ENCODE measurements at places on chromosomes 1 and 21.

DNA sequence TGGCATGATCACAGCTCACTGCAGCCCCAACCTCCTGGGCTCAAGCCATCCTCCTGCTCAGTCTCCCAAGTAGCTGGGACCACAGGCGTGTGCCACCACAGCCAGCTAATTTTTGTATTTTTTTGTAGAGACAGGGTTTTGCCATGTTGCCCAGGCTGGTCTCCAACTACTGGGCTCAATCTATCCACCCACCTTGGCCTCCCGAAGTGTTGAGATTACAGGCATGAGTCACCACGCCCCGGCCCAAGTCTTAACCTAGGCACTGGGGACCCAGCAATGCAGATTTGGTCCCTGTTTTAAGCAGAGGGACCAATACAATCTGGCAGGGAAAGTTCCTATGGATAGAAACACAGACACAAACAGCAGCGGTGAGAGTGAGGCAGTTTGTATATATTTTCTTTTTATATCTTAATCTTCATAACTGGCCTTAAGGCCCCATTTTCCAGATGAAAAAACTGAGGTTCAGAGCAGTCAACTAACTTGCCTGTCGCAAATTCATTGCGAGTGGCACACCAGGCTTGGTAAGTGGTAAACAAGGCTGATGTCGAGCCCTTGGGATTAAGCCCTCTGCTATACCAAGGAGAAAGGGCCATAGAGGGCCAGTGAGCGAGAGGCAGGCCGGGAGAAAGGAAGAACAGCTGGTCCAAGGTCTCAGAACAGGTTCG, 77.8 kb upstream of the TINAGL1 start:
- no peak for DNase-seq

GRCh38 chr21:33801424-33802405, 113.9 kb downstream of the ATP5PO start:
- peak; percentile 35 for DNase-seq

GRCh38 chr21:43211760-43212115, 42.9 kb downstream of the CRYAA start:
- no peak for DNase-seq

DNA sequence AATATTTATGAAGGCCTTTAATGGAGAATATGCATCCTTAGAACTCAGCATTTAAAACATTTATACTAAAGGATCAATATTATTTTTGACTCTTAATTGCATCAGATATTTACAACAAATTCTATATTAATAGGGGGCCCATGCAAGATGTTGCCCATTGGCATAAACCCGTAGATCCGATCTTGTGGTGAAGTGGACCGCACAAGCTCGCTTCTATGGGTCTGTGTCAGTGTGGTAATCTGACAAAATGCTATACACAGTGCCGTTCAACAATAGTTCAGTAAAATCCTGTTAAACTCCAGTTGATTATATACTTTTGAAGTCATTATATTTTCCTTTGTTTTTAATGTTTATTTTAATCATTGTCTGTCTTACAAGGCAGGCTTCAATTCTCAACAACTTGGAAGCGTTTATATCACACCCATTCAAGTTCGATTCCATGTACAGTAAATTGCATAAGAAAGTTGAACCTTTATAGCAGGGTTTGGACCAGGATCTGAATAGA, 809.2 kb downstream of the USP25 start:
- no peak for DNase-seq

GRCh38 chr1:6517435-6517851, 26.0 kb upstream of the PLEKHG5 start:
- DNase-seq: no peak

DNA sequence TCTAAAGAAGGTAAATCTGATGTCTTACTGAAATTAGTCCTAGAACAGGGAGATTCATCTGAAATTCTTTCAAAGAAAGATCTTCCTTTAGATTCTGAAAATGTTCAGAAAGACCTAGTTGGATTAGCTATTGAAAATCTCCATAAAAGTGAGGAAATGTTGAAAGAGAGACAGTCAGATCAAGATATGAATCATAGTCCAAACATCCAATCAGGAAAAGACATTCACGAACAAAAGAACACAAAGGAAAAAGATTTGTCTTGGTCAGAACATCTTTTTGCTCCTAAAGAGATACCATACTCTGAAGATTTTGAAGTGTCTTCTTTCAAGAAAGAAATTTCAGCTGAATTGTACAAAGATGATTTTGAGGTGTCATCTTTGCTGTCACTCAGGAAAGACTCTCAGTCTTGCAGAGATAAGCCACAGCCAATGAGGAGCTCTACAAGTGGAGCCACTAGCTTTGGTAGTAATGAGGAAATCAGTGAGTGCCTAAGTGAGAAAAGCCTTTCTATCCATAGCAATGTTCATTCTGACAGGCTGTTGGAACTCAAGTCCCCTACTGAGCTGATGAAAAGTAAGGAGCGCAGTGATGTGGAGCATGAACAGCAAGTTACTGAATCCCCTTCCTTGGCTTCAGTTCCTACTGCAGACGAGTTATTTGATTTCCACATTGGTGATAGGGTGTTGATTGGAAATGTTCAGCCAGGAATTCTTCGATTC, 61.6 kb upstream of the QSOX1 start:
- DNase-seq: no peak

DNA sequence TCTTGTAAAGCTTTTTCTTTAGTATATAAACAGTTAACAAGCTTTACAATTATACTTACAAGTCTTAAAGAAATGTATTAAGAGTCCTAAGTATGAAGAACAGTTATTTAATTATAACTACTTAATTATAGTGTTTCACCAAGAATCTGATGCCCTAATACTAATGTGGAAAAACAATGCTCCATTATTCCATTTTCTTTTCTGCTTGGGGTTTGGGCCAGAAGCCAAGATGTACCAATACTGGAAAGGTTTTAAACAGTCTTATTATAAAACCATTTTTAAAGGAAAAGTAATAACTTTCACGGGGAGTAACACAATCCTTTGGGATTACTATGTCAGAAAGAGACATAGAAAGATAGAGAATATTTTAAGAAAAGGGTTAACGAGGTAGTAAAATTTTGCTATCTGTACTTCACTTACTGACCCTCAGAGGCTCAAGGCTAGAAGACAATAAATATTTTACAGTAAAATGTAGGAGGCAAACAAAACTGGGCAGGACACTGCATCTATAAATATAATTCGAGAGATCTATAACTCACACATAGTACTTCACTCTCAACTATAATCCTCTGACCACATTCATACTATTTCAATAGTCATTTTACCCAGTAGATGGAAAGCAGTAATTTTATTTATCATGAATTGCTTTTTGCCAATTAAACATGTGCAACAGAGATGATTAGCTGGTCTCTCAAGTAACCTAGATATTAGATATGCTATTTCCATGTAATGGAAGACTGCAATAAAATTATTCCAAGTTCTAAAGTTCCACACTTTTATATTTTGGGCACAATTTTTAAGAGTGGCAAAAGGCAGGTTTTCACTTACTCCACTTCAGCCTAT, 63.9 kb downstream of the LTN1 start:
- DNase-seq: no peak

GRCh38 chr1:219399446-219399845, 213.5 kb downstream of the ZC3H11B start:
- no peak for DNase-seq

- peak; percentile 19 for DNase-seq
Observed at GRCh38 chr1:160104486-160104885, 6.1 kb upstream of the IGSF8 start.

- DNase-seq: peak; percentile 53
Observed at GRCh38 chr1:16183179-16183578, 27.3 kb upstream of the EPHA2 start.

- DNase-seq: no peak
Observed at GRCh38 chr1:220655509-220655908, 34.7 kb upstream of the C1orf115 start.

DNA sequence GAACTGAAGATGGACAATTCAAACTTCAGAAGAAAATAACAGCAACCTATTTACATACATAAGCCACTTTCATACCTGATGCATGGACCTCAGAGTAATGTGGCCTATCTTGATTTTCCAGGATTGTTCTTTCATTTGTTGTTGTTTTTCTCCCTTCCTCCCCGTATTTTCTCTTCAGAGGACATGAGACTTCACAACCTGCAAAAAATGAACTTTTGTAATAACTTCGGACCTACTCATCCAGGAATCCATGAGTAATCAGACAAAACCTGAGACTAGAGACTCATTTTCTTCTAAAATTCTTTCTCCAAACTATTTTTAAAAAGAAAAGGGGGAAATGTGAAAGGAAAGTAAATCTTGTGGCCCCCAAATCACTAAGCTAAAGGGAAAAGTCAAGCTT, 17.6 kb upstream of the PLA2G5 start:
- no peak for DNase-seq

DNA sequence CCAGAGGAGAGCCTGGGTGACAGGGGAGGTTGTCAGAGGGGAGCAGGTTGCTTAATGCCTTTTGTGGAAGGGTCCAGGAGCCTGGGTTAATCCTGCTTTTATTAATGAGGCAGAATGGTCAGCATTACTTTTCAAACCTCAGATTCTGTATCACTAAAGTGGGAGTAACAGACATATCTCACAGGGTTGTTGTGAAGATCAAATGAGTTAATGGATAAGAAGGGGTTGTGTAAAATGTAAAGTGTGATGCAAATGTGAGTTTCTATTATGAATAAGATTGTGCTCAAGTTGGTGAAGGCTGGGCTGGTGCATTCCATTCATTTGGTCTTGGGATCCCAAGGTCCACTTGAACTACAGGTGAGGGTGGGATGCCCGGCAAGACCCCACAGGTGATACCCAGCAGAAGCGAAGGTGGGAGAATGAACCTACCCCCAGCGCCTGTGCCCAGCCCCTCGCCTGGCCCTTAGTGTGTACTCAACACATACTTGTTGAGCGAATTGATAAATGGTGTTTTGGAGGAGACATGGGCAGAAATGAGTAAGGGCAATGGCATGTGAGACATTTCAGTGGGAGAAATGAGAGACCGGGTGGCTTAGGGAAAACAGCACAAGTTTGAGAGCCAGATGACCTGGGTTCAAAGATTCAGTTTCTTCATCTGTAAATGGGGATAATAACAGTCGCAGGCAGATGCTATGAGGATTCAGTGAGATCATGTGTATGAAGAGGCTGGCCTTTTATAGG, 6.2 kb downstream of the SLC26A9 start:
- no peak for DNase-seq

DNA sequence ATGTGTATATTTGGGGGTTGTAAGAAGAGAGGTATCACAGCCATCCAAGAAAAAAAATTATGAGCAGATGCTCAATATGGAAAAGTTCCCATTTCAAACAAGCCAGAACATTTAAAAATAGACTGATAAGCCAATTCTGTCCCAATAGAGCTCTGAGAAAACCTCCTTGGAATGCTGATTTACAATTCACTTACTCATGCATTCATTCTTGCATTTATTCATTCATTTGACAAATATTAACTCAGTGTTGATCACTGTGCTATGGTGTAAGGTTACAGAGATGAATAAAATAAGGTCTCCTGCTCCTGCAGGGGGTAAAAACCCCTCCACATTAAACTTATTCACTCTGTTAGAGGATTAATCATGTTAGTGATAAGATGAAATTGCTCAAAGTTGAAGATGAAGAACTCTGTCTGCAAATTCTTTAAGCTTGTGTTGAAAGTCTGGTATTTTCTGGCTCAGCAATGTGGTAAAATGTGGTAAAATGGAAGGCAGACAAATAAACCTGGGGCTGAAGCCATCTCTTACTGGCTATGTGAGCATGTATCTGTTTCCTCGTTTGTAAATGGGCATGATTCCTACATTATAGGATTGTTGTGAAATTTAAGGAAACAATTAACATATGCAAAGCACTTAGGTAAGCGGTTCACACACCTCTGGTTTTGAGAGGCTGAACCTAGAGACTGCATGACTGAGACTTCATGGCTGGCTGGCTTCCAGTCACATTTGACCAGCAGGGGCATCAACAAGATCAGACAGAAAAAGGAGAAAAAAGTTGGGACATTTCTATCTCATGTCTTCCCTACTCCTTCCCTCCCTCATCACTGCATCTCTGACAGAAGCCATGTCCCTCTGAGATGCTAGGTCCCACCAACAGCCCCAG, 45.0 kb upstream of the DAB1 start:
- no peak for DNase-seq

DNA sequence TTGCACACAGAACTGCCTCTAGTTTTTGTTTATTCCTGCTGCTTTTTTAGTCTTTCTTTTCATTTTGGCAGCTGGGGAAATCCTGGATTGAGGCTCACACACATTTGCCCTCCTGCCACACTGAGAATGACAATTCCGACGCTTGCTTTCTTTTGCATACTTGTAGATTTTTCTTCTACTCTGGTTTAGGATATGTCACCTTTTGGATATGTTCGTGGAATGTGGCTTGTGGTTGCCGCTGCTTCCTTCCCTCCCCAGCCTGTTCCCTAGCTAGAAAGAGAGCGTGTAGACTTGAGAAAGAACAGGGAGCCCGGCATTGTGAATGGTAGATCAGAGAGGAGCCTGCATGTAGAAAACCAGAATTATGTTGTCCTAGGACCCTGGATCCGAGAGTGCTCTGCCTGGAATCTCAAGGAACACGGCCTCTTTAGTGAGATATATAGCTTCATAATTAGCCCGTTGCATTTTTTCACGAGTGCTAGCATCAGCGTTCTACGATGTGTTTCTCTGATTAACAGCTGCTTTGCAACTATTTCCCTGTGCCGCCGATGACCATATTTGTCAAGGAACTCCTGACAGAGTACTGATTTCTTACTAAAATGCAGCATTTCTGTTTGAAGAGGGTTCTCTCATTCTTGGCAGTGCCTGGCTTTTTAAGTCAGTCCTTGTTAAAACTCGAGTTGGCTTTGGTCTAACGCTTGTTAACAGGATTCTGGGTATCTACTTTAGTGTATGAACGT, 56.2 kb downstream of the PEX14 start:
- no peak for DNase-seq

DNA sequence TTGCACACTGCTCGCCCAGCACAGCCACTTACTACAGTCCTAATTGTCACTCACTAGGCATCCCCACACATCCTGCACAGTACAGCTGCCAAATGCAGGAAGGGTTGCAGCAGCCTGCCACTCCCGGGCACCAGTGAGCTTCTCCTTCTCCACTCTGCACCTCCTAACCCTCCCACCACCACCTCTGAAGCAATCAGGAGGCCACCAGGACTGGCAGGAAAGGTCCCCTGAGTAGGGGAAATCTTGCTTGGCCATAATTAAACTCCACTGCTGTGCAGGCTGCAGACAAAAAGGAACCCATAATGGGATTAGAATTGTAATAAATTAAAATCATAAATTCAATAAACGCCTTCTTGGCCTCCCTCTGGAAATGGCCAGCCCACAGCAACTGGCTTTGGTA, 31.8 kb downstream of the FBXO2 start:
- DNase-seq: peak; percentile 34

- DNase-seq: no peak
Observed at GRCh38 chr1:5927506-5928370, 64.5 kb downstream of the NPHP4 start.

DNA sequence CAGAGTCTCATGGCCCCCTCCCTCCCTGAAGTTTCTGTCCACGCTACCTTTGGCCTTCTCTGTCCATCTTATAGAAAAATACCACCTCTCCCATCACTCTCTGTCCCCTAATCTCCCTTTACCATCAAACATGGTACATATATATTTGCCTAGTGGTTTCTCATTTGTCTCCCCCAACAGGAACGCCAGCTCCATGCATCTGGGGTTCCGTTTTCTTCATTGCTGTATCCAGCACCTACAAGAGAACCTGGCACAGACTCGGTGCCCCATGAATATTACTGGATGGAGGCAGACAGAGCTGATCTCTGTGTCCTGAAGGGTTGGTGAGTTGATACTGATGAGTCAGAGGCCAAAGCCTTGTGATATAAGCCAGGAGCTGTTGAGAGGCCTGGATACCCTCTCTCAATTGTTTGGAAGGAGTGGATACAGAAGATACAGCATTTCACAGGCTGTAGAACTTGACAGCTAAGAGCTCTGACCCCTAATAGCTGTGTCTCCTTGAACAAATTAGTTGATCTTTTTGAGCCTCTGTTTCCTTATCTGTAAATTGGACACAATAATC, 21.9 kb downstream of the HEYL start:
- no peak for DNase-seq
